Fibroblast of lung (primary cell): ENCODE measurements at places on chromosomes 7 and 10.
A peak's percentile ranks its signal among the peaks of the same experiment; 100 is the strongest.

GRCh38 chr10:60335708-60336107 is 54.0 kb downstream of the ANK3 start:
- no peak for DNase-seq

DNA sequence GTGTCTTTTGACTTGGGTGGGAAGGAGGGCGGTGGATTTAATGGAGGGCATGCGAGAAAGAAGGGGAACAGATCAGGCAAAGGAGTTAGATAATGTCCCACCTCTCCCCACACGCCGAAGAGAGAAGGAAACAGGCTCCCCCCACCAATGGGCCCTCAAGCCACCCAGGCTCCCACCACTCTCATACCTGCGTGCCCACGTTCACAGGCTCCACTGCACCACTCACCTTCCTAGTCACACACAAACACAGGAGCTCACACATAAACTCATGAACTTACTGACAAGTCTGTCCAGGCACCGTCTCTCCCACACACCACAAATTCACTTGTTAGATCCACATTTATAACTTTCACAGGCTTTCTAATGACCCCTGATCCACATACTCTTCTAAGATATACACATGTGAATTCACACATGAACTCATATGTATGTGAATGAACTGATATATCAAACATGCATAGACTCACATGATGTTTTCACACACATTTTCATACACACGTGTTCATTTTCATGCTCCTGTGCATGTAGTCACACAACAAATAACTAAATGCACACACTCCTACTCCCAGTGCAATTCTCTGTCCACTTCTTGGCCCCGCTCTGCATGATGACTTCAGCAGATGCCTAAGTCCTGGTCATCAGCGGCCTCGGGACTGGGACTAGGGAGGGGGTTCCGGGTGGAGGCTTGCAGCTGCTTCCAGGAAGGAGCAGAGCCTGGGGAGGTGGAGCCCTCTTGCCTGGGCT is 1.5 kb downstream of the LZTS2 start:
- DNase-seq, result peak; percentile 94

DNA sequence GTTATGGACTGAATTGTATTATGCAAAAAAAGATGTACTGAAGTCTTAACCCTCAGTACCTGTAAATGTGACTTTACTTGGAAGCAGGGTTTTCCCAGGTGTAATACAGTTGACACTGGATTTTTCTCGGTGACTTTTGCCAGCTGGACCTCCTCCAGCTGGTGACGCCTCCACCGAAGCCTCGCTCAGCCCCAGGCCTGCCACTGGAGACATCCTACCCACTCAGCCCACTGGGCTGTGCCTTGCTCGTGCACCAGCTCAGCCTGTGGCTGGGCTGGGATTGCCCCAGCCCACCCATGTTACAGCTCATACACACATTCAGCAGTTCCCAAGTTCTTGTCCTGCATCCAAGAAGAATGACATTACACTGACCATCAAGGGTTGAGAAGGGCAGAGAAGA is 42.4 kb upstream of the GPR22 start:
- DNase-seq, result no peak

DNA sequence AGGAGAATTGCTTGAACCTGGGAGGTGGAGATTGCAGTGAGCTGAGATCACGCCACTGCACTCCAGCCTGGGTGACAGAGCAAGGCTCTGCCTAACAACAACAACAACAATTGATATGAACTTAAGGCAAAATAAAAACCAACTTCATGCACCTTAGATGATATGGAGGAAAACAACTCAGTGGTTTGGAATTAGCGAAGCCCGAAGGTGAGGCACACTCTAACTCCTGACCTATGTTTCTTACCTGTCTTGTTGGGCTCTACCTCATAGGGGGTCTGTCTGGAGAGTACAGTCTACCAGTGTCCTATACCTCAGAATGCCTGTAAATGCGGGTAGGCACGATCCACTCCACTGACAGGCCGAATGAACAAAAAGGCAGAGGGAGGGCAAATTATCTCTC is 24.3 kb upstream of the COBL start:
- DNase-seq, result no peak

GRCh38 chr7:74173074-74173473 is 1.1 kb upstream of the EIF4H start:
- DNase-seq, result no peak

DNA sequence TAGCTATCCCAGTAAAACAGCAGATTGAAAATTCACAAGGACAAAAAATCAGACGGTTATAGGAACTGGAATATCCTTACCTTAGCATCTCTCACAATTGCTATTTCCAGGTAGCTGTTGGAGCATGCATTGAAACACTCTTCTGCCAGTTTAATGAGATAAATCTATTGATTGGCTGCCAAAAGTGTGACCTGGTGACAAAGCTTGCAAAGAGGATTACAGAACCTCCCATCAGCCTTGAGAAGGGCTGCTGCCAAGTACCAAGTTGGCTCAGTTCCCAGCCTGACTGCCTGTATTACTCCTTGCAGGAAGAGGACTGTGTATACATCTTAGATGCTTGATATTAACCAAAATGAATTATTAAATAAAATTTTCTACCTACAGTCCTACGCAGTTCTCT is 5.1 kb downstream of the PRLHR start:
- peak; percentile 8 for DNase-seq

GRCh38 chr10:29840516-29841276 is 205.9 kb upstream of the SVIL start:
- no peak for DNase-seq

- no peak for DNase-seq
Measured at GRCh38 chr7:8618441-8619070, 185.1 kb downstream of the NXPH1 start.

DNA sequence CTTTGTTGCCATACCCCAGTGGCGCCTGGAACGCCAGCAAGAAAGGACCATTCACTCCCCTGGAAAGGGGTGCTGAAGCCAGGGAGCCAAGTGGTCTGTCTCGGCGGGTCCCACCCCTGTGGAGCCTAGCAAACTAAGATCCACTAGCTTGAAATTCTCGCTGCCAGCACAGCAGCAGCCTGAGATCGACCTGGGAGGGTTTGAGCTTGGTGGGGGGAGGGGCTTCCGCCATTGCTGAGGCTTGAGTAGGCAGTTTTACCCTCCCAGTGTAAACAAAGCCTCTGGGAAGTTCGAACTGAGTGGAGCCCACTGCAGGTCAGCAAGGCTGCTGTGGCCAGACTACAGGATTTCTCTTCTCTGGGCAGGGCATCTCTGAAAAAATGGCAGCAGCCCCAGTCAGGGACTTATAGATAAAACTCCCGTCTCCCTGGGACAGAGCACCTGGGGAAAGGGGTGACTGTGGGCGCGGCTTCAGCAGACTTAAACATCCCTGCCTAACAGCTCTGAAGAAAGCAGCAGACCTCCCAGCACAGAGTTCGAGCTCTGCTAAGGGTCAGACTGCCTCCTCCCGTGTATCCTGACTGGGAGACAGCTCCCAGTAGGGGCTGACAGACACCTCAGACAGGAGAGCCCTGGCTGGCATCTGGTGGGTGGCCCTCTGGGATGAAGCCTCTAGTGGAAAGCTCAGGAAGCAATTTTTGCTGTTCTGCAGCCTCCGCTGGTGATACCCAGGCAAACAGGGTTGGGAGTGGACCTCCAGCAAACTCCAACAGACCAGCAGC is 281.1 kb upstream of the SP4 start:
- DNase-seq, result no peak
